ENCODE measurements at places on chromosomes 13 and 19. TPM values are rescaled to one million over a fixed set of nuclear protein-coding genes. Genes with fewer than 3 reads are reported as not detected.

The TMEM38A gene
- polyA plus RNA-seq, result 3.3 TPM

The TTYH1 gene
- 0.13 TPM for polyA plus RNA-seq

The PRTN3 gene
- polyA plus RNA-seq, result not detected

The OCEL1 gene
- 2.2 TPM for polyA plus RNA-seq

The C19orf12 gene
- 10.9 TPM for polyA plus RNA-seq
